ENCODE measurements at places on chromosomes 6 and 20.

DNA sequence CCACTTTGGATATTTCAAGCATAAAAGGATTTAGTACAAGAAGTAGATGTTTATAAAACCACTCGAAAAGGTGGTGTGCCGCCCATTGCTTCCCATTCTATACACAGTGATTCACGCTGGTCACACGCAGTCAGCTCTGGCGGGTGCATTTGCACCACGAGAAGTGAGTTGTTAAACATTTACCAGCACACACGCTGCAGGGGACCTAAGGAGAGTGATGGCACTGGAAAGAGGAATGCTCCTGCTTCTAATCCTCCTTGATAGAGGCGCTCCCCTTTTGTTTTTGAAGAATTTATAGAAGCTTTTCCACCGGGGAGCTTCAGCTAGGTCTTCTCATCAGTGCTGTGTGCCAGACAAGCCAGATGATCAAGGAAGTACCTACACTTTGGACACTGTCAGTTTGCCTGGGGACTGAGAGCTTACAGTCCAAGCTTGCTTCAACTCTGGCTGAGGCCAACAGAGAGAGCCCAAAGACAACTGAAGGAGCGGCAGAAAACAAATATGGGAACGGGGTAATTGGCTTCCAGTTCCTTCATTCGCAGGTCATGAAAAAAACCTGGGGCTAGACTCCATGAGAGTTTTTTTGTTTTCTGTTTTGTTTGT lies 31.2 kb downstream of the MUC22 start:
- DNase-seq = no peak

GRCh38 chr20:25553819-25554296 lies 31.5 kb downstream of the NINL start:
- no peak for DNase-seq

DNA sequence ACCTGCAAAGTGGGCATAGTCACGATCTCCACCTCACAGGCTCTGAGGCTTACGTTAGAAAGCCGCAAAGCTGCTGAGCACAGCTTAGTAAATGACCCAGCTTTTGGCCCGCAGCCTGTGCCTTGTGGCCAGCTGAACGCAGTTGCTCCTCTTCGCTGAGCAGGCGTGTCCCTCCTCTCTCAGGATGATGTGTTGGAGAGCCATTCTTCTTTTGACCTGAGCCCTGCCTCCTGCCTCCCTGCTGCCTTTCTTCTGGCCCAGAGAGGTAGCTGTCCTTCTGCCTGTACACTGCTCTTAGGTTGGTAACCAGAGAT lies 47.6 kb upstream of the MYL9 start:
- DNase-seq = no peak

DNA sequence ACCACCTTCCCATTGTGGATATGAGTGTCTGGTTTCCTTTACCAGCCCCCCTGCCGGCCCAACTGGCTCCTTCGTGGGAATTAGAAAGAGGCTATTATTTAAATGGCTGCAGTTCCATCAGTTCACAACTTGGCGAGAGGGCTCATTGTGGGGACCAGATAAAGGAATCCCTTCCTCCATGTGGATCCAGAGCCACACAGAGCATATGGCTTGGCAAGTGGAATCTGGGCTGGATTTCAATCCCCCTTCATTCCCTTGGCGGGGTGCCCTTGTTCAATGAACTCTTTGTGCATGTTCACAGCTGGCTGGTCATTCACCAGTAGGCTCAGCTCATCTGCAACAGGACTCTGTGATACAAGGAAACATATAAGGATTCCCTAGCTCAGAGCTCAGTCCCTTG lies 140.6 kb downstream of the OPN5 start:
- no peak for DNase-seq

DNA sequence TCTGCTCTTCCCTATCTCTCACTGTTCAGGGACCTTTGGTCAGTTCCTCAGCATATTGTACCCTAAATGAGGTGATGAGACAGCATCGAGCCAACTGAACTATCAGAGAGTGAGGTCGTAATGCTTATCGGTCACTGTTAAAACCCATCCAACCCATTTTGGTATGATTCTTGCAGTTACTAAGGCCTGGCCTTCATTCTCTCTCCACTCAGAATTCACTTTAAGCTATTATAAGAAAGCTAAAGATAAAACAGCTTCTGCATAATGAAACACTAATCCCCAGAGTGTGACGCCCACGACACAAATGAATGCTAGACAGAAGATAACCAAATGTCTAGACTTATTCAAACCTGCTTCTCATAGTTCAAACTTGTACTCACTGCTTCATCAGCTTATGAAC lies 175.8 kb downstream of the GMPR start:
- DNase-seq = no peak

DNA sequence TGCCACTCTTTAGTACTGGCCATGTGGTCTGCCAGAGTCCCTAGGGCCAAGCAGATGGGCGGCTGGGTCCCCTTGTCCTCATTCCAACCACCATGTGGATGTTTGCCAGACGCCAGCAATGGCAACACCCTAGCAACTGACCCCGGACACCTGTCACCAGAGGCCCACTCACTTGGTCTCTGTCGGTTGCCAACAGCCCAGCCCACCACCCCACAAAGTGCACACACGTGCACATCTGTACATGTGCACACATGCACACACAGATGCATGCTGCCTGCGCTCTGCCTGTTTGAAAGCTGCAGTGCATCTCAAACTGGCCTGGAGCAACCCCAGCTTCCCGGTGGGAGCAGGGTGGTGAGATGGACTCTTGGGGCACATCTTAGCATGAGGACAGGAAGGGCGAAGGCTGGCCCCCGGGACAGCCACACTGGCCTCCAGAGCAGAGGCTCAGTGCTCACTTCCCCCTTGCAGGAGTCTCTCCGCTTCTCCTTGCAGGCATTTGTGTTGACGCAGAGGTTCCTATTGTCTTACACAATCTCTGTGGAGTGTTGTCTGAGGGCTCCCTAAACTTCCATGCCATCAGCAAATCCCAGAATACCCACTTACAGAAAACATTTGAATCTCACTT lies 54.0 kb downstream of the PSMG4 start:
- DNase-seq = no peak

All from activated CD8-positive, alpha-beta memory T cell treated with anti-CD3 and anti-CD28 coated beads for 1 hour (primary cell).